ENCODE measurements at places on chromosomes 3 and 15.

DNA sequence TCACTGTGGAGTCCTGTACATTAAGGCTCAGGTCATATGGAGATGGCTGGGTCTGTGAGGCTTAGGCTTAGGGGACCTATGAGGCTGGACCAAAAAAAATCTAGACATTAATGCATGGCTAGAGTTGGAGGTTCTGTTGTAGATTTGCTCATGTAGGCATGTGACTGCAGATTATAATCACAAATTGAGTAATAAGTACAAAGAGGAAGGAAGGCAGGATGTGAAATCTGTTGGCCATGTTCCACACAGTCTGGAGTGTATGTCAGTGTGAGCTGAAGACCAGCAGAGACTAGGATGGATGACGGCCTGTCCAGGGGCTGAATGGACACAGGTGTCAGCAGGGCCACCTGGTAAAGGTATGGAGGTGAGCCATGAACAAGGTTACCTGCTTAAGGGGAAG is at the start of gene ST3GAL6:
ST3GAL6 (plus strand) TSS at position 265 of the 400 bp plus-strand sequence. CDS start 5,101 bp downstream, outside the sequence.
- peak within 1 kb of the TSS; percentile 22 for H3K4me3 ChIP-seq
- no peak for DNase-seq
- peaks cover 97% of the 10 kb centered on the region for H3K4me1 ChIP-seq
- H3K27ac ChIP-seq = peak within 1 kb of the TSS; percentile 89
- peaks cover 3% of the 10 kb centered on the region for H3K36me3 ChIP-seq
- no peaks in the 10 kb centered on the region for H3K27me3 ChIP-seq

GRCh38 chr15:89002830-89003229 is 85.4 kb upstream of the ABHD2 start:
- H3K4me1 ChIP-seq = peaks cover 24% of the 10 kb centered on the region
- peak overlapping the region; percentile 81 for H3K27ac ChIP-seq
- H3K36me3 ChIP-seq = no peaks in the 10 kb centered on the region
- H3K4me3 ChIP-seq = peak overlapping the region; percentile 42
- no peak for DNase-seq

DNA sequence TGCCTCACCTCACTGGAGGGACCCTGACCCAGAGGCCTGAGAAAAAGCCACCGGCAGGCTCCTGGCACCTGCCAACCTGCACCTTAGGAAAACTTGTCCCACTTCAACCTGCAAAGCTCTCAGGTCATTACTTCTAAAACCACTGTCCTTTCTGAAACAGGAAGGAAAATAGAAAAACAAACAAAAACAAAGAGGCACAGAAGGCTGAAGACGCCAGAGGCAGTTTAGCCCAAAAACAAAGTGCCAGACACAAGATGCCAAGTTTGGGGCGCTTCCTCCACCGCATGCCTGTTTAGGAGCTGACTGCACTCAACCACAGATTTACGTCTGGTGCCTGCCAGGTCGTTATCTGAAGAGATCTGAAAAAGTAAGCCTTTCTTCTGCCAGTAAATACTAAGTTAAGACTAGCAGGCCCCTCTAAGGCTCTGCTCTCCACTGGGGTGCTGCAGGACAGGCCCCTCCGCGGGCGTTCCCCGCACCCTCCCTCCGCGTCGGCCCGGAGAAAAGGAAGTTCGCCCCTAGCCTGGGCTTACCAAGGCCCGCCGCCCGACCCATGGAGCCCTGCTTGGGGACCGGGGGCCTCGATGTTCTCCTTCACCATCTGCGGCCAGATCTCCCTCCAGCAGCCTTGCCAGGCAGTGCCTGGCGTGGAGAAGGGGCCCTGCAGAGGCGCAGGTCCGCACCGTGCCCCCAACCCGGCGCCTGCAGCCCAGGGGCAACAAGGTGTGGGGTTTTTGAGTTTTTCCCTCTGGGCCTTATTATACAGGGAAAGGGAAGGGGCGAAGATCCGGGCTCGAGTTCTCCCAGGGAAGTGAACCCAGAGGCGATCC is 1.3 kb downstream of the GOLGA8A start:
- peaks cover 8% of the 10 kb centered on the region for H3K4me1 ChIP-seq
- H3K27ac ChIP-seq = peak overlapping the region; percentile 30
- H3K4me3 ChIP-seq = peak overlapping the region; percentile 84
- peak; percentile 12 for DNase-seq
- H3K36me3 ChIP-seq = no peaks in the 10 kb centered on the region

- no peaks in the 10 kb centered on the region for H3K36me3 ChIP-seq
- H3K4me3 ChIP-seq = no peak overlapping the region
- H3K4me1 ChIP-seq = peaks cover 15% of the 10 kb centered on the region
- DNase-seq = no peak
Observed at GRCh38 chr15:41930867-41931222, 37.0 kb upstream of the SPTBN5 start.

DNA sequence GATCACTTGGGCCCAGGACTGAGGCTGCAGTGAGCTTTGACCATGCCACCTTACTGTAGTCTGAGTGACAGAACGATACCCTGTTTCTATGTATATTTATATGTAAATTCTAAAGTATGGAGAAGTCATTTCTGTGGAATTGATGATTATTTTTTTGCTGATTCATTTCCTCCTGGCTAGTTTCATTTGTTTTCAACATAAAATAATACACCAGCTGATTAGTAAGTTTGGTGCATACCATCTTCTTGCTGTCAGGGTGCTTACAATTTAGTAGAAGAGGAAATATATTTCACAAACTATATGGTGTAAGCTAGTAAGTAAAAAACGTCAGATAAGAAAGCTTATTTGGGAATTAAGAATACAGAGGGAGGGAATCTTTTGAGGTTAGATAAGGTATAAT is 36.0 kb downstream of the SLC25A26 start:
- H3K36me3 ChIP-seq = no peaks in the 10 kb centered on the region
- no peak overlapping the region for H3K27ac ChIP-seq
- H3K4me1 ChIP-seq = no peaks in the 10 kb centered on the region
- no peak overlapping the region for H3K4me3 ChIP-seq
- no peak for DNase-seq

- H3K4me3 ChIP-seq = no peak overlapping the region
- H3K4me1 ChIP-seq = 0 out of 2 replicates have a peak, but pooled peaks cover 3% of the 10 kb centered on the region
- no peaks in the 10 kb centered on the region for H3K36me3 ChIP-seq
Observed at GRCh38 chr15:82126346-82126745, 80.5 kb upstream of the MEX3B start.

DNA sequence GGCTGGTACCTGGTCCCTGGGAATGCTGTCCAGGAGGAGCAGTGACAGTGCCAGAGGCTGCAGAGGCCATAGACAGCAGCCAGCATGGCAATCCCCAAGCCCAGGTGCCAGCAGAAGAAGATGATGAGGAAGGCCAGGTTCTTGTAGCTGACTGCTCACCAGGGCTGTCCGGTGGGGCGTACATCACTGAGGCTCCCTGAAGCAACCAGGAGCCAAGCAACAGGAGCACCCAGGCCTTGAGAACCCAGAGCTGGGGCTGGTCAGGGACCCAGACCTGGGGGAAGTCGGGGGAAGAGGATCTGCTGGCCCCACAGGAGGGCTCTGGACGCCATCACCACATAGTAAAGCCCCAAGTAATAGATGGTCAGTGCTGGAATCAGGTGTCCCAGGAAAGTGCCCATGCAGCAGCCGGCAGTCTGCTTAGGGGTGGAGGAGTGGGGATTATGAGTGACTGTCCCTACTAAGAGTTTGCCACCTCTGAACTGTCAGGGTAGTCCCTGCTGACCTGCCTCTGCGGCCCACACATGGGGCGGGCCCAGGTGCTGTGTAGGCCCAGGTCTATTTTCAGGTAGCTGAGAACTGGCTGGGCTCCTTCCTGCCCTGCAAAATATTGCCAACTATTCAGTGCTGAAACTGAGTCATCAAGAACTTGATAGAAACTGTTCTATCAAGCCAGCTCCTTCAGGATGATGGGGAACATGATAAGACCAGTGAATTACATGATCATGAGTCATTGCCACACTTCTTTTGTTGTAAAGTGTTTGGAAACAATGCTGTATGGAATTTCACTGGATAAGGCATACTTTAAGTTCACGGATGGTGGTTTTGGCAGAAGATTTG is 68.7 kb downstream of the CHRD start:
- H3K27me3 ChIP-seq = no peaks in the 10 kb centered on the region
- H3K27ac ChIP-seq = no peak overlapping the region
- H3K36me3 ChIP-seq = no peaks in the 10 kb centered on the region

DNA sequence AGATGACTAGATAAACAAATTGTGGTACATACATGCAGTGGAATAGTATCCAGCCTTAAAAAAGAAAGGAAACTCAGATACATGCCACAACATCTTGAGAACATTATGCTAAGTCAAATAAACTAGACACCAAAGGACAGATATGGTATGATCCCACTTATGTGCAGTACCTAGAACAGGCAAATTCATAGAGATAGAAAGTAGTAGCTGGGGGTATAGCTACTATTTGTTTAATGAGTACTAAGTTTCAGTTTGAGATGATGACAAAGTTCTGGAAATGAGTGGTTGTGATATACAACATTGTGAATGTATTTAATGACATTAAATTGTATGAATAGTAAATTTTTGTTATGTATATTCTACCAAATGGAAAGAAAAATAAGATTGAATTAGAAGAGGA is 477.2 kb upstream of the CFAP20DC start:
- DNase-seq = no peak
- H3K27me3 ChIP-seq = no peaks in the 10 kb centered on the region
- no peaks in the 10 kb centered on the region for H3K36me3 ChIP-seq

DNA sequence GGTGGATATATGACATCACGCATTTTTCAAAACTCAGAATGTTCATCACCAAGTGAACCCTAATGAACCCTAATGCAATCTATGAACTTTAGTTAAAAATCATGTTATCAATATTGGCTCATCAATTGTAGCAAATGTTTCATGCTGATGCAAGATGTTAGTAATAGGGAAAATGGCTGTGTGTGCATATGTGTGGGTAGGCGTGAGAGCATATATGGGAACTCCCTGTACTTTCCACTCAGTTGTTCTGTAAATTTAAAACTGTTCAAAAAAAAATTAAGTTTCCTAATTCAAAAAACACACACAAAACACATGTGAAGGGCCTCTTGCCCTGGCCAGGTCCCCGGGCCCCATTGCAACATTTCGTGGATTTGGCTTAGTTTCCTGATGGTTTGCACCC is 89.7 kb upstream of the PROK2 start:
- H3K4me1 ChIP-seq = peaks cover 18% of the 10 kb centered on the region
- H3K4me3 ChIP-seq = no peak overlapping the region
- no peaks in the 10 kb centered on the region for H3K27me3 ChIP-seq
- peak overlapping the region; percentile 47 for H3K27ac ChIP-seq
- no peak for DNase-seq

DNA sequence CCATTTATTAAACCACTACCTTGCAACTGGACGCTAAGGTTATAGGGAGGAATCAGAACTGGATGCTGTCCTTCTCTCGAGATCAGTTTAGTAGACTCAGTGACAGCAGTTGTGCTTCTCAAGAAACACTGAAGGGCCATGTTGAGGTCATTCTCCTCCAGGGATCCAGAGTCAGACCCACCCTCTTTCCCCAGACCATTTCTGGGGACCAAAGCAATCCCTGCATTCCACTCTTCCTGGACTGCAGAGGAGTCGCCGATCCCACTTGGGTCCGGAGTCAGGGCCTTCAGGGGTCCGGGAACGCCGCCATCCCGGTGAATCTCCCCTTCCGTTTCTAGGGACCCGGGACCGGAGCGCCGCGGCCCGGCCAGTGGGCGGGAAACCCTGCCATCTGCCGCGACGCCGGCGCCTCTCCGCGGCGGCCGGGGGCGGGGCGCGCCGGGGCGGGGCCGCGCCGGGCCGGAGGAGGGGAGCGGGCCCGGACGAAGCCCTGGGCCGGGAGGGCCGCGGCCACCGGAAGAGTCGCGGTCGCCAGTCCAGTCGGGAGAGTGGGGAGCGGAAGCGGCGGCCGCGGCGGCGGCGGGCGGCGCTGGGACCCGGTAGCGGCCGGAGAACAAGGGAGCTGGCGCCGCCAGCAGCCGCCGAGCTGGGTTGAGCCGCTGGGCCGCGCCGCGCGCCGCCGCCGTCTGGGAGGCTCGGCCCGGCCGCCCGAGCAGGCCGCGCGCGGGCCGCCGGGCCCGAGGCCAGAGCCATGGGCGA is at the start of gene DVL3:
DVL3 (plus strand) TSS at position 493 of the 759 bp plus-strand sequence; CDS start at position 752, 259 bp downstream.
- no peaks in the 10 kb centered on the region for H3K27me3 ChIP-seq
- peak within 1 kb of the TSS; percentile 95 for H3K4me3 ChIP-seq
- peak; percentile 79 for DNase-seq

GRCh38 chr3:53554559-53555067 is 60.2 kb downstream of the CACNA1D start:
- H3K4me1 ChIP-seq = no peaks in the 10 kb centered on the region
- H3K4me3 ChIP-seq = no peak overlapping the region
- no peak overlapping the region for H3K27ac ChIP-seq
- DNase-seq = no peak
- no peaks in the 10 kb centered on the region for H3K27me3 ChIP-seq
- H3K36me3 ChIP-seq = no peaks in the 10 kb centered on the region

DNA sequence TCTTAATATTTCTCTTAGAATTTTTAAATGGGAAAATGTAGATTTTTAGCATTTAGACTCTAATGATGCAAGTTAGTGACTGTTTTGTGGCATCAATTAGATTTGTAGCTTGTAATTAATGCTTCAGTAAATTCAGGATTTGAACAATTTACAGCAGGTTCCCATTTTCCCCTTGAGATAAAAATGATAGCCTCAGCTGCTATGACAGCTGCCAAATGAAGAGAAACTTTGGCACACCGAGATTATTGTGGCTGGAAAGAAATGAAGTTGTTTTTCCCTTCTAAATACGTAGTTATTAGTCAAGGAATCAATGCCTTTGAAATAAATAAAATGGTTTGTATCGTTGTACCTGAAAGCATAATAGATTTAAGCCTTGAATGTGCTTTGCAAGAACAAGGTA is 206.4 kb upstream of the P2RY1 start:
- H3K27ac ChIP-seq = no peak overlapping the region
- H3K4me1 ChIP-seq = no peaks in the 10 kb centered on the region
- no peak for DNase-seq
- no peak overlapping the region for H3K4me3 ChIP-seq
- no peaks in the 10 kb centered on the region for H3K36me3 ChIP-seq
- no peaks in the 10 kb centered on the region for H3K27me3 ChIP-seq

GRCh38 chr3:31433679-31433992 is 99.1 kb upstream of the STT3B start:
- no peak overlapping the region for H3K27ac ChIP-seq
- no peaks in the 10 kb centered on the region for H3K27me3 ChIP-seq
- DNase-seq = no peak
- H3K4me1 ChIP-seq = 0 out of 2 replicates have a peak, but pooled peaks cover under 1% of the 10 kb centered on the region
- no peak overlapping the region for H3K4me3 ChIP-seq

DNA sequence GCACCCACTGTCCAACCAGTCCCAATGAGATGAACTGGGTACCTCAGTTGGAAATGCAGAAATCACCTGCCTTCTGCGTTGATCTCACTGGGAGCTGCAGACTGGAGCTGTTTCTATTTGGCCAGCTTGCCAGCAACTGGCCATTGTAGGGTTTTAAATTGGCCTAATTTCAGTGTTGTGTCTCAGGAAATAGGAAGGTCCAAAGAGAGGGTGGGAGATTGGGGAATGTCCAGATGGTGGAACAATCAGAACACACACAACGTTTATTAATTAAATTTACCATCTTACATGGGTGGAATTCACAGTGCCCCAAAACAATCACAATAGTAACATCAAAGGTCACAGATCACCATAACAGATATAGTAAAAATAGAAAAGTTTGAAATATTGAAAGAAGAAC is 189.5 kb downstream of the ZNF385D start:
- H3K4me1 ChIP-seq = no peaks in the 10 kb centered on the region
- no peaks in the 10 kb centered on the region for H3K27me3 ChIP-seq
- no peak overlapping the region for H3K4me3 ChIP-seq
- no peak overlapping the region for H3K27ac ChIP-seq
- no peaks in the 10 kb centered on the region for H3K36me3 ChIP-seq
- DNase-seq = no peak
